Tongue (tissue), 3 donors: ENCODE measurements at places on chromosomes 1 and 21. TPM values are rescaled to one million over a fixed set of nuclear protein-coding genes. Genes with fewer than 3 reads are reported as not detected.
A peak's percentile ranks its signal among the peaks of the same experiment; 100 is the strongest.

DNA sequence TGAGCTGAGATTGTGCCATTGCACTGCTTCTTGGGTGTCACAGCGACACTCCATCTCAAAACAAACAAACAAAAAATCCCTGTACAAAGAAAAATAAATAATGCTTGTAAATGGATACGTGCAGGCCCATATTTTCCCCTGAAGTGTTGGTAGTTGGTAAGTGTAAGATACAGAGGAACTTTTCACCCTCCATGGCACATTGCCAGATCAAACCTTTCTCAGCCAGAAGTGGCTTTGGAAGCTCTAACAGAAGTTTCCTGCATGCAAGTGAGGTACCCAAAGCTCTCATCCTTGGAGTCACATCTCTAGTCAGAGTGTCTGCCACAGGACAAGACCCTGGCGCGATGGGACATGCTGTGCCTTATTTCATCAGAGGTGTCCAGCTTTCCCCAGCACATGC is 7.3 kb downstream of the NDUFV3 start:
- no peak for DNase-seq

- DNase-seq, result peak; percentile 57
These were observed 11.1 kb upstream of the REG4 start for GRCh38 chr1:119822406-119822805.

GRCh38 chr1:200938955-200939354 is 44.3 kb downstream of the INAVA start:
- DNase-seq, result no peak

GRCh38 chr1:67983867-67984266 is 66.6 kb downstream of the DIRAS3 start:
- DNase-seq, result no peak

DNA sequence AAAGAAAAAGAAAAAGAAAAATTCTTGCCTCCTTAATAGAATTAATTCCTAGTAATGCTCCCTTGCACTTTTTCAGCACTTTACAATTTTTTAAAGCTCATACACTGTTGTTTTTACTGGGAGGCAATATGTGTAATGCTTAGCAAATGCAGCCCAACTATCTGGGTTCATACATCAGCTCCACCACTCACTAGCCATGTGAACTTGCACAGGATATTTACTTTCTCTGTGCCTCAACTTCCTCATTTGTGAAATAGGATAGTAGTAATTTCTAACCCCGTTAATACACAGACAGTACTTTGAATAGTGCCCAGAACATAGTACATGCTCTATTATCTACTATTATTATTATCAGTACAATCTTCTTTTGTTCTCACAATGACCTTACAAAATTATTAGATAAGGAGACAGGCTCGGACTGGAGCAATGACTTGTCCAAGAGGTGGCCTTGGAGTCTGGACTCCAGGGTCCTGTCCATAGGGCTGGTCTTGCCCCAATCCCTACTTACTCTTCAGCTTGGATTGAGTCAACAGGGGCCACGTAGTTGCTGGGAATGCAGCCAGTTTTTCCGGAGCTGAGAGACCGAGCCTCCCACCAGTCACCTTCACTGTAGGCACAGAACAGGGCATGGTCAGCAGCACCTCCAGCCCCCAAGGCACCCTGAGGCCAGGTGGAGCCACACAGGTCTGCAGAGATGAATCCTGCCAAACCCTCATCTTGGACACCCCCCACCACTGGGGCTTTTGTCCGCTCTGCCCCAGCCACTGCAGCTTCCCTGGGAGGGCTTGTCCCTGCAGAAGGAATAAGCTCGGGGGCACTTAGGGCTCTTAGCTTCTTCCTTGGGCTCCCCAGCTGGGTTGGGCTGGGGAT is 13.7 kb downstream of the FGR start:
- no peak for DNase-seq

DNA sequence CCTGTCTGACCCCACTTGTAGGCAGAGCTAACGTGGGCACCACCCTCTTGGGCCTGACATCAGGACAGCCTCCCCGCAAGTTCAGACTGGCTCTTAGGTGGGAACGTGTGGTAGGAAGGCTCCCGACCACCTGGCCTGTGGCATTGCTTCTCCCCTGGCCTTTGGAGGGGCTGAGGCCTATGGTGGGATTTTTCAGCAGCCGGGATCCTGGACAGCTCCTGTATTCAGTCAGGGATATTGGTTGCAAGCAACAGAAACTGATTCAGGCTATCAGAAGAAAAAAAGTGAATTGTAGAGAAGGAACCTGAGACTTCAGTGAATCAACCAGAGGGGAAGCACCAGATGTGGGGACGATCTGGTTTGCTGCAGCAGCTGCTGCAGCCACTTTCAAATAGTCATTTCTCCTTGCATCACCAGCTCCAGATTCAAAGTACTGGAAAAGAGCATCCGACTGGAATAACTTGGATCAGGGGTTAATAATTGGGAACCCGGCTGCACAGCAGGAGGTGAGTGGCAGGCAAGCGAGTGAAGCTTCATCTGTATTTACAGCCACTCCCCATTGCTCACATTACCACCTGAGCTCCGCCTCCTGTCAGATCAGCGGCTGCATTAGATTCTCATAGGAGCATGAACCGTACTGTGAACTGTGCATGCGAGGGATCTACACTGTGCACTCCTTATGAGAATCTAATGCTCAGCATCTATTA is 5.9 kb downstream of the RNF186 start:
- no peak for DNase-seq

DNA sequence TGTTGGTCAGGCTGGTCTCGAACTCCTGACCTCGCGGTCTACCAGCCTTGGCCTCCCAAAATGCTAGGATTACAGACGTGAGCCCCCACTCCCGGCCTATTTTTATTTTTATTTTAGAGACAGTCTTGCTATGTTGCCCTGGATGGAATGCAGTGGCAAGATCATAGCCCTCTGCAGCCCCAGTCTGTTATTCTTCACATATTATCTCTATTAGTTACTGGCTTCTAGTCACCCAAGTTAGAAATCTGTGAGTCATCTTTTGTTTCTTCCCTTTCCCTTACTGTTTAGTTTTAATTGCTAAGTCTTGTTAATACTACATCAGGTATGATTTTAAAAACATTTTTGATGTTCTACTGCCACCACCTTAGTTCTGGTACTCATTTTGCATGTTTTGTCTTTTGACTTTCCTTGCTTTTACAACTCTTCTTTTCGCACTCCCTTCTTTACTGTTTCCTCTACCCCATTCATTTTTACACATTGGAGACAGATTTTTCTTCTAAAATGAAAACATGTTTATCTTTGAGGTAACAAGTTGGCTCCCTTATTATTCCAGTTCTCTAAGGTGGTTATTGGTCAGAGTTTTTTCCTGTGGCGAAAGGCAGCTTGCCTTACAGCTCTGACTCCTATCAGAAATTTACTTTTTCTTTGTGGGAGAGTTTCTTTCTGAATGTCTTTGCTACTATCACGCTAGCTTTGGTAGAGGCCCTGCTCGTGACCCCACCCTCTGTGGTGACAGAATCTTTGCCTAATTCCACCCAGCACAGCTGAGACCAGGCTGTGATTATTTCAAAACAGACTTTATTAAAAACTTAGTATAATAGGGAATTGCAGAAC is 19.5 kb downstream of the ZMYM4 start:
- no peak for DNase-seq

DNA sequence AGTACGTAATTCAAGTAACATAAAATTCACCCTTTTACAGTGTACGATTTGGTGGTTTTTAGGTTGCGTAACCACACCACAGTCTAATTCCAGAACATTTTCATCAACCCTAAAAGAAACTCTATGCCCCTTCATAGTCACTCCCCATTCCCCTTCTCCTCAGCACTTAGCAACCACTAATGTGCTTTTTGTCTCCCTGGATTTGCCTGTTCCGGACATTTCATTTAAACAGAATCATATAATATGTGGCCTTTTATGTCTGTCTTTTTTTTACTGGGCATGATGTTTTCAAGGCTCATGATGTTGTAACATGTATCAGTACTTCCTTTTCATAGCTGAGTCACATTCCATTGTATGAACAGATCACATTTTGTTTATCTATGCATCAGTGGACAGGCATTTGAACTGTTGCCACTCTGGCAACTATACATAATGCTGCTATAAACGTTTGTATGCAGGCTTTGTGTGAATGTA is 20.8 kb downstream of the OBSCN start:
- DNase-seq, result no peak

GRCh38 chr1:38489844-38490270 is 369.7 kb downstream of the RRAGC start:
- DNase-seq, result peak; percentile 13

- DNase-seq, result no peak
These were observed 24.9 kb upstream of the NHLH2 start for GRCh38 chr1:115865704-115866380.

DNA sequence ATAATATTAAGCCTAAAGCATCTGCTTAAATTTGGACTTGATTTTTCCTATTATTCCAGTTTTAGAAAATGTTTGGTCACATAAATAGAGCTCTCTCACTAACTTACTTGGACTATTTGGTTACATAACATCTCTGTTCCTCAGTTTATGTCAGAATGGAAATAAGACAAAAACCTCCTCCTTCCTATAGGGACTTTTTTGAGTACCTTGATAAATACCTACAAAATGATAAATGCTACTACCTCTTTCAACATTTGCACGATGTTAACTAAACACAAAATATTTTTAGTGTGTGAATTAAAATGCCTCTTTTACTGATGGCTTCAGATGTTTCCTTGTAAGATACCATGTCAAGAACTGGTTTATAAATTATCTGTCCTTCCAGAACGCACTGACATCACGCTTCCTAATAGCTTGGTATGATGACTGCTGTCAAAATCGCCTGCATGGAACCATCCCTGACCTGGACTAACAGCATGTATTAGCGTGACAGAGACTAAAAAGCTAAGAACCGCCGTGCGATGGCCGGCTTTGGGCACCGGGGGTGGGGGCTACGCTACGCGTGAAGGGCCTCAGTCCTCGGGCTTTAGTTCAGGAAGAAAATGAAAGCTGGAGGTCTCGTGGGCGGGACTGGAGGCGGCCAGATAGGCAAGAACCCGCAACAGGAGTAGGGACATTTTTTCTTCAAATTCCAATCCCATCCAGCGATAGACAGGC is 133.2 kb upstream of the BARHL2 start:
- no peak for DNase-seq

DNA sequence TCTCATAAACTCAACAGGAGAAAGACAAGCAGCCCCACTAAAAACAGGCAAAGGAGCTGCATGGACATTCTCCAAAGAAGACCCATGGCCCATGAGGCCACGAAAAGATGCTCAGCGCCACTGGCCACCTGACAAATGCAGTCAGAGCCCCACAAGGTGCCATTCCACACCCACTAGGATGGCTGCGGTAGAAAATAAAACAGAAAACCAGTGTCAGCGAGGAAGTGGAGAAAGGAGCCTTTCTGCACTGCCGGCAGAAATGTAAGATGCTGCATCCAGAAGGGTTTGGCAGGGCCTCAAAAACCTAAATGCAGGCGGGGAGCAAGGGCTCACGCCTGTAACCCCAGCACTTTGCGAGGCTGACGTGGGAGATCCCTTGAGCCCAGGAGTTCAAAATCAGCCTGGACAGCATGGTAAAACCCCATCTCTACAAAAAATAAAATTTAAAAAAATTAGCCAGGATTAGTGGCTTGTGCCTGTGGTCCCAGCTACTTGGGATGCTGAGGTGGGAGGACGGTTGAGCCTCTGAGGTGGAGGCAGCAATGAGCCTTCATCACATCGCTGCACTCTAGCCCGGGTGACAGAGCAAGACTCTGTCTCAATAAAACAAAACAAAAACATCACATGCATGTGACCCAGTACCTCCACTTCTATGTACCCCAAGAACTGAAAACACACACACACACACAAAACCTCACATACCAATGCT is 4.2 kb downstream of the WNT9A start:
- DNase-seq, result peak; percentile 57

DNA sequence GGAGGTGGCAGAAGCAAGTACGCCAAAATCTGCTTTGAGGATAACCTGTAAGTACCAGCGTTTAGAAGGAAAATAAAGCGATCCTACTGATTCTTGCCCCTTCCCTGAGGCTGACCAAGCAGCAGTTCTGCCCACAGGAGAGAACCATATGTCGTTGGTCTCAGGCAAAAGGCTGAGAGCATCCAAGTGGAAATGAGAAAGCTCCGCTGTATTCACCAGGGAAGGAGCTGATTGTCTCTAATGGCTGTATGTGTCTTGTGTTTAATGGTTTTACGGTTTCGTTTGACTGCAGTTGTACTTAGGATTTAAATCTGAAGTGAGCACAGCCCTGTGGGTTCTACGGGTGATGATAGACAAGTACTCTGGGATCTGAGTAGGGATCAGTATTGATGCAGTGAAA is 21.9 kb downstream of the FAM3B start:
- no peak for DNase-seq

GRCh38 chr1:117169871-117170596 is 40.7 kb downstream of the VTCN1 start:
- no peak for DNase-seq

DNA sequence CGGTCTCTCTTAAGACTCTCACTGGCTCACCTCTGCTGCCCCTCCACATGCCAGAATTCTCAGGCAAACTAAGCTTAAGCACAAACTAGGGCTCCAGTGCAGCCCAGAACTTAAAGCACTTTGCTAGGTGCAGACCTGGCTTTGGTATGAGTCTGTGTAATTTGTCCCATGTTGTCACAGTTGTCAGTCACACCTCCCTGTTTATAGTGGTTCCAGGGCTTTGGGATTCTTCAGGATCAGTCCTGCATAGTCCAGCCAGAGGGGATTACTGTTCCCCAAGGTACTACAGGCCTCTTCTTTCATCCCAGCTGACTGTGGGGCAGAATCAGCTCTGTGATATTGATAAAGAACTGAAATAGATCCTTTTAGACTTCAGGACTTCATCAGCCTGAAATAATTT is 105.0 kb upstream of the UBE2U start:
- DNase-seq, result no peak

GRCh38 chr1:18637511-18637960 is 6.9 kb downstream of the PAX7 start:
- DNase-seq, result peak; percentile 54

The SPRR2A gene
- total RNA-seq, result 3.1 TPM

The LRRC39 gene
- total RNA-seq, result 132 TPM
